GM23248 (cell line): ENCODE measurements at places on chromosomes 7 and 10.

DNA sequence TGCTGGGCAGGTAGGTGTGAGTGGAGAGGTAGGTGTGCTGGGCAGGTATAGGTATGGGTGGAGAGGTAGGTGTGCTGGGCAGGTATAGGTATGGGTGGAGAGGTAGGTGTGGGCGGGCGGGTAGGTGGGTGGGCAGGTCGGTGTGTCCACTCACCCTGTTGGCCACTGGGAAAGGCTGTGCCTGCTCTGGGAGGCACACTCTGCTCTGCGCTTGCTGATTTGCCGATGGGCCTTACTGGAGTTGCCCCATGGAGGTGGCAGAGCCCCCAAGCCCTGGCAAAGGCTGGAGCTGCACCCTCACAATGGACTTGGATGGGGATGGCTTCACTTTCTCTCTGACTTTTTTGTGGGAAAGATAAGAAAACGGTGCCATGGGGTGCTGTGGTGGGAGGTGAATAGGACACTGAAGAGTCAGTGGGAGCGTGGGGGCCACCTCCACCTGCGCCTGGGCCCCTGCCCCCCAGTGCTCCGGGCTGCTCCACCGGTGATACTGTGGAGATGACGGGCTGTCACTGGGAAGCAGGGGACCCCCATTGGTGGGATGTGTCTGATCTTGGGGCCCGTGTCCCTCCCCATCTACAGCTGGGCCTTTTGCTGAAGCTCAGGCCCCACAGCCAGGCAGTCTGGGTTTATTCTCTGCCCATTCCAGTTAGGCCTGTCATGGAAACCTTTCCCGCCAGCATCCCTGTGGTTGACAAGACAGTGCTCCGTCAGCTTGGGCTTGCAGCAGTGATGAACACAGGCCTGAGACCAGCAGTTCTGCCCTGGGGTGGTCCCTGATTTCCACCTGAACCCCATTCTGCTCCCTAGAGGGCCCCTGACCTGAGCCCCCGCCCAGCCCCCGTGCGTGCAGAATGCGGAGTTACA is 75.0 kb downstream of the NKX6-2 start:
- H3K27me3 ChIP-seq, result no peaks in the 10 kb centered on the region
- no peak overlapping the region for H3K27ac ChIP-seq
- H3K4me1 ChIP-seq, result no peaks in the 10 kb centered on the region
- H3K36me3 ChIP-seq, result peaks cover 6% of the 10 kb centered on the region
- DNase-seq, result no peak

GRCh38 chr10:89706011-89706410 is 4.6 kb downstream of the KIF20B start:
- peaks cover 33% of the 10 kb centered on the region for H3K4me1 ChIP-seq
- H3K27ac ChIP-seq, result 0 out of 2 replicates have a peak overlapping the region, but pooled peaks have one; percentile 2
- H3K27me3 ChIP-seq, result no peaks in the 10 kb centered on the region
- no peaks in the 10 kb centered on the region for H3K36me3 ChIP-seq
- peak overlapping the region; percentile 10; the same call in 1 of the 2 replicates for H3K4me3 ChIP-seq

DNA sequence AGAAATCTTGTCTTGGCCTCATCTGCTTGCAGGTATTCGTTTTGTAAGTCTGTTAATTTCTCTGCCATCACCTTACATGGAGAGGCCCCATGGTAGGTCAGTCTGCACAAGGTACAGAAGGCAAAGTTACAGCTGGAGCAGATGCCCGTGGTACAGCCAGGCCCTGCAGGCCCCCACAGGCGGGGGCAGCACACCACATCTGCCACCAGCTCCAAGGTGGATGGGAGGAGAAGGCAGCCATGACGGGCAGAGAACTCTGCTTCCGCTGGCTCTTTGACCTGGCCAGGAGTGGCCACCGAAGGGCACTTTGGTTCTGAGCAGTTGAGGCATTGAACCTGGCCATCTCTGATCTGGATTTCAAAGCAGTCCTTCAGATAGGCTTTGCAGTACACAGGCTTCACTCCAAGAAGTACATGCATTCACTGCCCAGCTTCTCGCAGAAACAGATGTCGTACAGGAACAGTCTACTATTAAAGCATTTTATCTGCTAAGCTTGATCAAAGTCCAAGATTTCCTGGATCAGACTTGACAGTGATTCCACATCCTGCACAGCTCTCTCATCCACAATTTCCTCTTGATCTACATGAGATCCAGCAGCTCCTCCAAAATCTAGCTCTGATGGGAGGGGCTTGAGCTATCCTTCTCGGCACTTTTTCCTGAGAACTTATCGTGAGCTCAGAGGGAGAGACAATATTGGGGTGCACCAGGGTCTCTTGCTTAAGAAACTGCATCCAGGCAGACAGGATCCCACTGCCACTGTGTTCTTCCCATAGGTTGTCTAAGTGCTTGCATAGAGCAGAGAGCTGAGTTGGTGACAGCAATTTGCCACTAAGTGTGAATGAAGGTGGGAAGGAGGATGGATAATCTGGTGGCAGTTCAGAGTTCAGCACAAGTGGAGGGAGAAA is 120.7 kb downstream of the TRRAP start:
- no peaks in the 10 kb centered on the region for H3K4me1 ChIP-seq
- H3K36me3 ChIP-seq, result peaks cover 23% of the 10 kb centered on the region; the same call in 1 of the 2 replicates

DNA sequence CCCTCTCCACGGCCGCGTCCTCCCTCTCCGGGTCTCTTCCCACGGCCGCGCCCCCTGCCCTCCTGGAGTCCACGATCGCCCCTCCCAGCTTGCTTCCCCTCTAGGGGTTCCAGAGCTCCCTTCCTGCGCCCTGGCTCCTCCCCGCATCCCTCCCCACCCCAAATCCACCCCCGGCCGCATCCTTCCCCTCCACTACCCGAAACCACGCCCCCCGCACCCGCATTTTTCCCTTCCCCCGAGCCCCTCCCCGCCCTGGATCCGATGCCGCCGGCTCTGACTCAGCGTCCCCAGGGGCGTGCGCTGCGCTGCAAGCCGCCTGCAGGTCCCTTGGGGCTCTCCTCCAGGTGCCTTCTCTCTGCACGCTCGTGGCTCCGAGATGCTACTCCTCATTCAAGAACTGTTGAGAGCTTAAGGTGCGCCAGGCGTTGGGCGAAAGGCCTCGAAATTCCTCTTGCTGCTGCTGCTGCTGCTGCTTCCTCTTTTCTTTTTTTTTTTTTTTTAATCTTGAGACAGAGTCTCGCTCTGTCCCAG is 372 bp upstream of the TMEM130 start:
- no peak overlapping the region for H3K27ac ChIP-seq
- H3K27me3 ChIP-seq, result peaks cover 6% of the 10 kb centered on the region; the same call in 1 of the 2 replicates
- DNase-seq, result peak; percentile 77
- H3K36me3 ChIP-seq, result no peaks in the 10 kb centered on the region
- H3K4me3 ChIP-seq, result peak overlapping the region; percentile 56
- no peaks in the 10 kb centered on the region; the same call in 1 of the 2 replicates for H3K4me1 ChIP-seq

- no peaks in the 10 kb centered on the region for H3K36me3 ChIP-seq
- H3K27ac ChIP-seq, result 0 out of 2 replicates have a peak overlapping the region, but pooled peaks have one; percentile 4
- DNase-seq, result no peak
- H3K4me3 ChIP-seq, result no peak overlapping the region
- H3K27me3 ChIP-seq, result no peaks in the 10 kb centered on the region
- H3K4me1 ChIP-seq, result peaks cover 18% of the 10 kb centered on the region
Observed at GRCh38 chr7:150399421-150400007, 20.4 kb downstream of the ZNF775 start.

GRCh38 chr10:60206735-60207134 is 182.9 kb downstream of the ANK3 start:
- no peaks in the 10 kb centered on the region for H3K27me3 ChIP-seq
- no peaks in the 10 kb centered on the region for H3K36me3 ChIP-seq
- no peak overlapping the region for H3K27ac ChIP-seq
- H3K4me3 ChIP-seq, result no peak overlapping the region
- no peaks in the 10 kb centered on the region; the same call in 1 of the 2 replicates for H3K4me1 ChIP-seq

DNA sequence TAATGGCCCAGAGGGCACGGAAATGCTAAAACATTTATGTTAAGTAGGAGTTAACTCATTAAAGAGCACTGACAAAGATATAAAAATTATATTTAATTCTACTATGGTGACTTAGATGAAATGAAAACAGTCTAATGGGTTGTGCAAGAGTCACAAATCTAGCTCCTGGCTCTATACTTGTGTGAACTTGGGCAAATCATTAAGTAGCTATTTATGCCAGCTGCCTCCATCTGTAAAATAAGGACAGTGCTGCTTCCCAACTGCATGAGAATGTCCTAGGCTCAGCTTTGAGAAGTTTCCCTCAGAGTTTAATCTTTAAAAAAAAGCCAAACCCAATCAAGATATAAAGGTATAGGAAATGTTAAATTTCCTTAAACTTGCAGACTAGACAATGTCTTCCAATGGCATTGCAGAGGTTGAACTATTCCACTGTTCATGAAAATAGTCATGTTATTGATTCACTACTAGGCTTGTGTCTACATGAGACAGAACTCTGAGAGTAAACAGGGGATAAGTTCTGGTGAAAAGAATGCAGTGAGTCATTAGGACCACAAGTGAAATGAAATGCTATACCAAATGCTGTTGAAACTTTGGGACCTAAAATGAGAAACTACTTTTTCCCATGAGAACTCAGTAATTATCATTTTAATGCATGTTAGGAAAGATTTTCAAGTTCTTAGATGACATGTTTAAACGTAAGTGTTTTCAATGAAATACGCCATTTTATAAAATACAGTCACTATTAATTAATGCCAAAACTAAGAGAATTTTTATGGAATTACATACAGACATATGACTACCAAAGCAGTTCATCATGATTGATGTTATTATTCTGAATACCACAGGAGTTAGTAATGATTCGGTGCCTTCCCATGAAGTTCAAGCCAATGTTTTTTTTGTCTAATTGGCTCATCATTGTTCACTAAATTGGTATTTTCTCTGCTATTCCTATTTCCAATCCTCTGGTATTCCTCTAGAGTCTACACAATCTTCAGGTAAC is 84.2 kb downstream of the CDK6 start:
- H3K36me3 ChIP-seq, result no peaks in the 10 kb centered on the region
- DNase-seq, result peak; percentile 93
- peak overlapping the region; percentile 85 for H3K27ac ChIP-seq
- peaks cover 44% of the 10 kb centered on the region for H3K4me1 ChIP-seq
- H3K4me3 ChIP-seq, result peak overlapping the region; percentile 50
- H3K27me3 ChIP-seq, result no peaks in the 10 kb centered on the region

- H3K27me3 ChIP-seq, result peaks cover 42% of the 10 kb centered on the region
- peak; percentile 31 for DNase-seq
- H3K27ac ChIP-seq, result no peak overlapping the region
- H3K36me3 ChIP-seq, result no peaks in the 10 kb centered on the region
- no peaks in the 10 kb centered on the region for H3K4me1 ChIP-seq
Observed at GRCh38 chr7:101564778-101565211, 64.3 kb downstream of the MYL10 start.

DNA sequence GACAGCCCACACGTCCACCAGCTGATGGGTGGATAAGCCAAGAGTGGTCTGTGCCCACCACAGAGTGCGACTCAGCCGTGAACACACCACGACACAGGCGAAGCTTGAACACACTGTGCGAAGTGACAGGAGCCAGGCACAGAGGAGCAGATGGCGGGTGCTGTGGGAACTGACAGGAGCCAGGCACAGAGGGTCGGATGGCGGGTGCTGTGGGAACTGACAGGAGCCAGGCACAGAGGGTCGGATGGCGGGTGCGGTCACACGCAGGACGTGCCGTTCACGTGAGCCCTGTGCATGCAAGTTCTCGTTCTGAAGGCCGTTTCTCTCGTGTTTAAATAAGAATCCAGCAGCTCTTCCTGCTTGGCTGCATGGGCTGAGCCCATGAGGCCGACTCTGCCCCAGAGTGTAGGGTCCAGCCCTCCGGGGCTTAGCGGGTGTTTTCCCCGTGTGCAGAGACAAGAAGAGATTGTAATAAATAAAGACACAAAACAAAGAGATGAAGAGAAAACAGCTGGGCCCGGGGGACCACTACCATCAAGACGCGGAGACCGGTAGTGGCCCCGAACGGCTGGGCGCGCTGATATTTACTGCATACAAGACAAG is 5.9 kb upstream of the ADAP1 start:
- no peak for DNase-seq
- H3K27ac ChIP-seq, result no peak overlapping the region
- no peak overlapping the region for H3K4me3 ChIP-seq
- H3K4me1 ChIP-seq, result peaks cover 4% of the 10 kb centered on the region
- H3K36me3 ChIP-seq, result no peaks in the 10 kb centered on the region

DNA sequence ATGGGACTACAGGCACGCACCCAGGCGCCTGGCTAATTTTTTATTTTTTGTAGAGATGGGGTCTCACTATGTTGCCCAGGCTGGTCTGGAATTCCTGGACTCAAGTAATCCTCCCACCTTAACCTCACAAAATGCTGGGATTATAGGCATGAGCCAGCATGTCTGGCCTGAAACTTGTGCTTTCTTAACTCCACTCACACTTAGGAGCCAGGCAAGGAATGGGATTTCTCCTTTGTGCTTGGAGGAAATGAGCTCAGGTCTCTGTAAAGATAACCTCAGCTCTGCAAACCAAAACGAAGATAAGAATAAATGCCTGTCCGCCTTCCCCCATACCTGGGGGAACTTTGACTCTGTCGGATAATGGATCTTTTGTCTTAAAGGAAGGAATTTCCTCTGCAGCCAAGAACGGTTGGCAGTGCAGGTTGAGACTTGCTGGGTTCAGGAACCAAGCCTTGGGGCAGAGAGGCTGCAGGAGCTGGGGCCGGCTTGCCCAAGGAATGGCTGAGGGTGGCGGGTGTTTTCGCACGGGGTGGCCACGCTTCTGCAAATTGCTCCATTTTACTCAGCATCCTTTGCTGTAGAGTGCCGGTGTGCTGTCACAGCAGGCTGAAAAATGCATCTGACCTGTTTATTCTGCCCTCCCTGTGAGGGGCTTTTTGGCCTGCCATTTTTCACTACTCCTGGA is 174.2 kb downstream of the KIAA1217 start:
- H3K4me3 ChIP-seq, result no peak overlapping the region
- no peak overlapping the region for H3K27ac ChIP-seq
- peaks cover 6% of the 10 kb centered on the region for H3K4me1 ChIP-seq
- H3K27me3 ChIP-seq, result no peaks in the 10 kb centered on the region
- DNase-seq, result no peak
- no peaks in the 10 kb centered on the region for H3K36me3 ChIP-seq

DNA sequence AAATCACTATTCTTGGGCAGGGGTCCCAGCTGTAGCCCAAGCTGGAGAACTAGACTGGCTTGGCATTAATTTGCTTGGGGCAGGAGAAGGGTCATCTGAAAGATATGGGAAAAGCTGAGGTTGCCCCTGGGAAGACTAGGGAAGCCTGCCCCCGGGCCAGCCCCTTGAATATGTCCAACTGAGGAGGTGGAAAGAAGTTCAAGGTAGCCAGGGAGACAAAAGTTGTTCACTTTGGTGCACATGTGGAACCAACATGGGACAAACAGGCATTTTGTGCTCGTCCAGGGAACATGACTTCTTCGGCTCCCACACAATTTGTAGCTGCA is 1.4 kb upstream of the LRRC61 start:
- H3K4me3 ChIP-seq, result no peak overlapping the region
- H3K4me1 ChIP-seq, result no peaks in the 10 kb centered on the region
- no peak overlapping the region for H3K27ac ChIP-seq
- DNase-seq, result no peak
- H3K27me3 ChIP-seq, result 0 out of 2 replicates have a peak, but pooled peaks cover 9% of the 10 kb centered on the region

DNA sequence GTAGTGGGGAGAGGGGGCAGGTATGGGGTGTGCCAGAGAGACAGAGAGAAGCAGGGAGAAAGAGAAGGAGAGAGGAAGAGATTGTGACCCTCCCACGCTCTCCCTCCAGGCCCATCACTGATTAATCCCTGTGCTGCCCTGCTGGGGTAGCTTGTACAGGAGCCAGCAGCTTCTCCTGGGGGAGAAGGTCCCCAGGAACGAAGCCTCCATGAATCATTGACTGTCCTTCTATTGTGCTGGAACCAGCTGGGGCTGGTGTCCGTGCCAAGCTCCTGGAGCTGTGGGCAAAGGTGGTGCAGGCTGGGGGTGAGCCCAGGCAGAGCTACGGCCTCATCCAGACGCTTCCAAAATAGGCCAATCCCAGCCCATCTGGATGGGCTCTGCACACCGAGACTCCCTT is 20.9 kb downstream of the AQP1 start:
- no peaks in the 10 kb centered on the region for H3K36me3 ChIP-seq
- no peak overlapping the region for H3K4me3 ChIP-seq
- H3K27me3 ChIP-seq, result peaks cover under 1% of the 10 kb centered on the region; the same call in 1 of the 2 replicates
- peaks cover 12% of the 10 kb centered on the region for H3K4me1 ChIP-seq
- DNase-seq, result no peak
